Renal pelvis (tissue), 12 donors: ENCODE measurements at places on chromosomes 11 and 22.

DNA sequence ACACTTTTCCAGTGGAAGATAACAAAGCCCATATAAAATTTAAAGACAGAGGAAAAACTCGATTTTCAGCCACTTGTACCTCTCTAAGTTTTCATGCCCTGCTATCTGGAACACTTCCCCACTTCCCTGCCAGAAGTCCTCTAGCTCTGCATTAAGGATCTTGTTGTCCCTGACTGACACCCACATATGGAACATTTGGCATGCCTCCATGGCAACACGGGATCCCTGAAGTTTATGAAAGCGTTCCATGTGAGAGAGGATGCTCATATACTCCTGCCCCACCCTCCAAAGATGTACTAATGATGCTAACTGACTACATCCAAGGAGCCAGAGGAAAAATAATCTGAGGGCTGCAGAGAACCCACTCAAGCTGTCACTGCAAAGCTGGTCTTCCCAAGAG lies 8.8 kb upstream of the C11orf91 start:
- no peak for DNase-seq

DNA sequence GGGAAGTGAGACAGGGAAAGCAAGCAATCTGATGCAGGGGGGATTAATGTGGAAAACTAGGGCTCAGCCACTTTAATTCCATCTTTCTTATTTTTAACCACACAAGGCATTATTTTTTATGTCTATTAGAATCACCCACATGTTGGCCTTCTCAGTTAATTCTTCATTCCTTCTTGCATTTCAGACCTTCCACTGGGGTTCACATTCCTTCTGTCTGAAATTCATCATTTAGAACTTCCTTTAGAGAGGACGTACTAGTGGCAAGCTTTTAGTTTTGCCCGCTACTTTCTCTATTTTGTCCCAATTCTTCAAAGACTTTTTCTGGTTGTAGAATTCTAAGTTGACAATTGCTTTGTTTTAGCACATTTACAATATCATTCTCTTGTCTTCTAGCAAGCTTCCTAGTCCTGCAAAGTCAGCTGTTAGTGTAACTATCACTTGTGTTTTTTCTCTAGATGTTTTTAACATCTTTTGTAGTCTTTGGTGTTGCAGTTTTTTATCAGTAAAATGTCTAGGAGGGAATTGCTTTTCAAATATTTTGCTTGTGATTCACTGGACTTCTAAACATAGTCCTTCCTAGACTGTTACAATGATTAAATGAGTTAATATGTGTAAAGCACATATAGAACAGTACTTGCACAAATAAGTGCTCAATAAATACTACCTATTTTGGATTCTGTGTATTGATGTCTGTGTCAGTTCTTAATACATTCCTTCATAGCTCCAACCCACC lies 5.5 kb upstream of the NNMT start:
- DNase-seq = no peak

GRCh38 chr11:115502636-115503082 lies 1.6 kb downstream of the CADM1 start:
- no peak for DNase-seq

DNA sequence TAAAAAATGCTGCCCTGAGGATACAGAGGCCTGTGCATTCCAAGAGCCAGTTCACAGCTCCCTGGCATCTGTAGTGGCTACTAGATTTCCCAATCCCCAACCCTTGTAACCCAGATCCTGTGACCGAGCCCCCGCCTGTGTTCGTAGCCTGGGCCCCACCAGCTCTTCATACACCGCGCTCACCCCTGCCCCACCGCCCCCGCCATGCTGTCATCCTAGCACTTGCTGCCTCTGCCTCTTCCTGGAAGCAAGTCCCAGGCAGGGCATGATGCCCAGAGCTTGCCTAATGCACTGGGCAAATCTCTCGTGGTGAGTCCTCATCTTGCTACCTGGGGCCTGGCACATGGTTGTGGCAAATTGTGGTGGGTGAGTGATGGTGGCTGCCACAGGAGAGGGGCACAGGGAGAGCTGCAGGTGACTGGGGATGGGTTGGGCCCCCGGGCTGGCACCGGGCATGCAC lies 7.1 kb downstream of the MGAT3 start:
- DNase-seq = no peak

- DNase-seq = no peak
These were observed 738.6 kb downstream of the BRD1 start for GRCh38 chr22:49088801-49089791.

DNA sequence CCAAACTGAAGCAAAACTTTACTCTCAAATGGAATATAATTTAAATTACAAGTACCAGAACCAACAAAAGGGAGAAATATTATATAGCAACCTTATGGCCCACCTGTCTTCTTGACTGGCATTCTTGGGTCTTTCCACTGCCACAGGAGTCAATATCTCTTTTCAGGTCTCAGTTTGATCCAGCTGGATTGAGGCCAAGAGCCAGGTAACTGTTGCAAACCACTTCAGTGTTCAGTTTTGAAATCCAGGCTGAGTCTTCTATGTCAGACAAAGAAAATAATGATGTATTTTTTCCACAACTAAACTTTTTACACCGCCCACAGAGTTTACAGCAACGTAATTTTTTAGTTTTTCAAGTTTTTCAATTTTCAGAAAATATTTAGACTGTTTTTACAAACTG lies 648 bp downstream of the DLG2 start:
- no peak for DNase-seq

GRCh38 chr11:44557464-44557863 lies 8.0 kb upstream of the CD82 start:
- DNase-seq = no peak

- no peak for DNase-seq
These were observed 929.9 kb downstream of the BRD1 start for GRCh38 chr22:48897645-48898370.

GRCh38 chr22:26781596-26781995 lies 124.2 kb downstream of the MIAT start:
- DNase-seq = no peak

DNA sequence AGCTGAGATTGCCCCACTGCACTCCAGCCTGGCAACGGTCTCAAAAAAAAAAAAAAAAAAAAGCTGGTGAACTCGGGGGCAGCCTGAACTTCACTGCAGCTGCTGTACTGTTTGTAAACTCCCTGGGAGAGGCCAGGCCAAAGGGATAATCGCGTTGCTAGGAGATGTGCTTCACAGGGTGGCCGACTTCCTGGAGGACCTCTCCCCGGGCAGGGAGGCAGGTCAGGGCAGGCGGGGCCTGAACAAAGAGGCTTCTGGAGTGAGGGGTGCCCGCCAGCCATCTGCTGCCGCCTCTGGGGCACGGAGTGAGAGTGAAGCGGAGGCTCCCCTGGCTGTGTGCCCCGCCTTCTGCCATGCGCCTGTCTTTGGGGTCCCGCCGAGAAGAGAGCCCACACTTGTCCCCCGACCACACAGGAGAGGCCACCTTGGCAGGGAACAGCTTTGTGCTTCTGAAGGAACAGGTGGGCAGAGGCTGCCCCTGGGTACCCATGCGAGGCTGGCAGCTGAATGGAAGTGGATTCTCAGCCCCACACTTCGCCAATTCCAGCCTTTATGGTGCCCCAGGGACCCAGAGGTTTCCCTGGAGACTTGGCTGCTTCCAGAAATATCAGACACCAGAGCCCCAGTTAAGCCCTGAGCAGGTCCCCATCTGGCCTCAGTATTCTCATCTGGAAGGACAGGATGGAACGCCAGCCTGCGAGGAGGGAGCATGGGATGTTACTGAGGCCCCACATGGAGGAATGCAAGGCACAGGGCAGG lies 29.6 kb downstream of the TMEM184B start:
- peak; percentile 65 for DNase-seq

- no peak for DNase-seq
These were observed 25.8 kb downstream of the LRP5 start for GRCh38 chr11:68338051-68338780.

GRCh38 chr11:46249938-46250744 lies 27.3 kb upstream of the CREB3L1 start:
- no peak for DNase-seq

GRCh38 chr11:93618371-93618770 lies 43.1 kb upstream of the CEP295 start:
- no peak for DNase-seq

DNA sequence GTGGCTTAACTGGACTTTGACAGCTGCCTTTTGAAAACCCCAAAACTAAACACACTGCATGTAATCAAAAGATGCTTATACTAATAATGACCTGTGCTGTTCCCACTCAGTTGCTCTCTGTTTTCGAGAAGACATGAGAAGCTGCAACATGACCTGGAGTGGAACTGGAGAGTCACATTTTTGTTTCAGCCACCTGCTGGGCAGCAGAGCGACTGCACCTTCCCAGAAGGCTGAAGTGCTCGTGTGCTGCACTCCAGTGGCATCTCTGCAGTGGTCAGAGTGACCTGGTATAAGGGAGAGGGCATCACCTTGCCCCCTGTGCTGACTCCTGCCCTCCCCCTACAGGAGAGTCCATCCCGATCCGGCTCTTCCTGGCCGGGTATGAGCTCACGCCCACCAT lies 8.6 kb downstream of the THYN1 start:
- no peak for DNase-seq

DNA sequence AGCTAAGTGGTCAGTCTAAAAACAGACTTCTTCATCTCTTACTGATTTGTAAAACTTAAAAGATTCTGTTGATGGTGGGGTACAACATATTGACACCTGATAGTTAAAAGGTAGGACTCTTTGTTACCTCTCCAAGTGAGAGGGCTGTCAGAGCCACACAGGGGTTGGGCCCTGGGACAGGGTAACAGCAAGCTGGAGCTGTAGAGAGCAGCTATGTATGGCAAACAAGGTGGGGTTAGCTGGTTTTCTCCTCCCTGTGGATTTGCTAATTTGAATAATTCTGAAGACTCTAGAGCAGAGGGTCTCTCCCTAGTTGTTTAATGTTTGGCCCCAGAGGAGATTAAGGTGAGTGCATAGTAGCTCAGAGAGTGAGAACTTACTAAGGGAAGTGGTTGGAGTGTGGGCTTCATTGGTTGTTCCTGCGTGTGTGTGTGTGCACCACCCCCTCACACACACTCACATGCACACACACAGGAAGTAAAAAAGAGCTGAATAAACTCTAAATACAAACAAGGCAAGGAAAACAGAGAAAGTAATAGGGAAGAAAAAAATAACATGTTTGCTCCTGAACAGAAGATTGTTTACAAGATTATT lies 9.2 kb upstream of the GAS2 start:
- no peak for DNase-seq

DNA sequence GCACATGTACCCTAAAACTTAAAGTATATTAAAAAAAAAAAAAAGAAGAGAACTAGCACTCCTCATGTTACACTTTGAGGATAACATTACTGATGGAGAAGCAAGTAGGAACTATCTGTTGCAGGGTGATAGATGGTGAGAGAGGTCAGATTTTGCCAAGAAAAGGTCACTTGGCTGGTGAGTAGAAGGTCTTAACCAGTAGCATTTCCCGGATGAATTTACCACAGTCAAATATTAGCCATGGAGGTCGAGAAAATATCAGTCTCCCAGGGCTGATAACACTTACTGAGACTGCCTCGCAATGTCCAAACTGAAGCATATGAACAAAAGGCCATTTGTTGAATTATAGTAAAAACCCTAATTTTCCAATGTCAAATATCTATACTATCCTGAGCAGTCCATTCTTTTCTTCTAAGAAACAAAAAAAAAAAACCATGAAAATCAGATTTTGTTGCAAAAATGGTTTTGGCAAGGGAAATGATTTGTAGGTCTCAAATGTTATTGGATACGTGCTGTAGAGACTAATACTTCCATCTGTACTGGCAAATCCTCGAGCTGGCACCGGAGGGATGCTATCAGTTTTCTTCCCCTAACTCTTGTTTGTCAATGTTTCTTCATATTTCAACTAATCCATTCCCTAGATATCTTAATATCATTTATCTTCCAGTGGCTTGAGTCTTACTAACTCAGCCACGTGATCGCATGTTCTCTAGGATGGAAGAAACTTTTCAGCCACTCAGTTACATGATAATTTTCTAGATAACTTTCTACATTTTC lies 14.5 kb upstream of the BBOX1 start:
- no peak for DNase-seq

- no peak for DNase-seq
These were observed 65.4 kb downstream of the MICAL2 start for GRCh38 chr11:12175694-12176241.

GRCh38 chr11:21414953-21415352 lies 745.6 kb downstream of the NELL1 start:
- DNase-seq = no peak

DNA sequence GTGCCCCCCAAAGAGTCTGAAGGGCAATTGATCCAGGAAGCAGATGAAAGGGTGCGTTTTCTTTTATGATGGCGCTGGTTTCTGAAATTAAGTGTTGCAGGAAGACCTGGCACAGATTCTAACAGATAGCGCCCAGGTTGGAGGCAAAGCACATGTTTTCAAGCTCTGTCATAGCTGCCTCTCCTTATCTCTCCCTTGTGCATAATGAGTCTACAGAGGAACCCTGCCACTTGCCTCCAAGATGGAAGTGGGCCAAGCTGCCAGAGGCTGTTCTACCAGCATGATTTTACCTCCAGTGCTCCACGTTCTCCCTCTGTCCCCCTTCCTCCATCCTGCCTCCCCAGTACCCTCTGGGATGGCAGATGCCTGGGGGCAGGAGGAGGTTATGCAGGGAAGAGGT lies 30.0 kb upstream of the TLCD5 start:
- no peak for DNase-seq

DNA sequence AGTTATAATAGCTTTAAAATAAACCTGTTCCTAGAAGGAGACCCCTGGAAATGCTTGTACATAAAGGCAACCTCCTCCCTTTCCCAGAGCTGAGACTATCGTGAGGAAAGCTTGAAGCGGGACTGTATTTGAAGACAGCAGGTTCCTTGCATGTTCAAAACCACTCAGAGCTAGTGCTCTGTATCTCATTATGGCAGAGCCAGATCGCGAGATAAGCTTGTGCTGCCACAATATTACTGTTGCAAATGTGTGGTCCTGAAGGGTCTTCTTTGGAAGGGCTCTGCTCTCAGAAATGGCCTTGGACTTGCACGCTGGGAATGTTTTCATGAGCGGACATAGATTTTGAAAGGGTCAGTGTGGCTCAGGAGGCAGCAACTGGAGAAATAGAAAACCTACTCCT lies 168.2 kb downstream of the KIRREL3 start:
- no peak for DNase-seq

- DNase-seq = no peak
These were observed 86.8 kb downstream of the DEPDC5 start for GRCh38 chr22:31840585-31840984.

DNA sequence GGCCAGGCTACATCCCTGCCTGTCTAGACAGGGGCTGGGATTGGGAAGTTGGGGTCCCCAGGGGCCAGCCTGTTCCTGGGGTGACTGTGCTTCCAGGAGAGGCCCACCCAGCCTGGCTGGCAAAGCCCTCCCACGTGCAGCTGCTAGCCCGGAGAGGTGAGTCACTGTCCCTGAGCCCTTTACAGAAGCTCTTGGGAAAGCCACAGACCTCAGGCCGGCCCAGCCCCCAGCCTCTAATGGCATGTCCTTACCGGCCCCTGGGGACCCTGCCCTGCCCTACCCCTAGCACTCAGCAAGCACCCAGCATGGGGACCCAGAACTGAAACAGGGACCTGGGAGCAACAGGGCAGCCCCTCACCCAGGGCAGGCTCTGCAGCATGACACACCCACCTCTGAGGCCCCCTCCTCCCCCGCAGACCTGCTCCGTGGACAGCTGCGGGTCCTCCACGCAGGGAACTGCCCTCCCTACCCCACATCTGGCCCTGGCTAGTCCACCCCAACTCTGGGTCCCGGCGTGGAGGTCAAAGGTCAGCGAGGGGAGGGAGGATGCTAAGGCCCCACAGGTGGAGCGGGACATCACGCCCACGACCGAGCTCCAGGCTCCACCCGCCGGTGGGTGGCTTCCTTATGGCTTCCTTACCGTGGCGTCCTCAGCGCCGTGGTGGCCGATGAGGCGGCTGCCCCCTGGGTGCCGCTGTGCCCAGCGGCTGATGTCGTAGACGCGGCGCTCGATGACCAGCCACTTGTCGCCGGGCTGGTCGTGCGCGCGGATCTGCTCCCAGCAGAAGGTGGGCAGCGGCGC lies 615 bp downstream of the FADS3 start:
- no peak for DNase-seq
